C1 segment of cervical spinal cord (tissue), 14 donors: ENCODE measurements at places on chromosomes 1 and 21.

- DNase-seq = no peak
Observed at GRCh38 chr1:236728752-236729151, 42.5 kb downstream of the ACTN2 start.

DNA sequence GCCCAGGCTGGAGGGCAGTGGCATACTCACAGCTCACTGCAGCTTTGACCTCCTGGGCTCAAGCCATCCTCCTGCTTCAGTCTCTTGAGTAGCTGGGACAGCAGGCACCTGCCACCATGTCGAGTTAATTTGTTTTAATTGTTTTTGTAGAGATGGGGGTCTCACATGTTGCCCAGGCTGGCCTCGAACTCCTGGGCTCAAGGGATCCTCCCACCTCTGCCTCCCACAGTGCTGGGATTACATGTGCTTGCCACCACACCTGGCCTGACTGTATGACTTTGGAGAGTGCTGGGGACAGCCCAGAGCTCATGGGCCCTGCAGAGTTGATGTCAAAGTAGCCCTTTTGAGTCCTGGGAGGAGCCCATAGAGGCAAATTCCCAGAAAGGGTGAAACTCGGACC lies 1.8 kb downstream of the OBSCN start:
- DNase-seq = no peak

DNA sequence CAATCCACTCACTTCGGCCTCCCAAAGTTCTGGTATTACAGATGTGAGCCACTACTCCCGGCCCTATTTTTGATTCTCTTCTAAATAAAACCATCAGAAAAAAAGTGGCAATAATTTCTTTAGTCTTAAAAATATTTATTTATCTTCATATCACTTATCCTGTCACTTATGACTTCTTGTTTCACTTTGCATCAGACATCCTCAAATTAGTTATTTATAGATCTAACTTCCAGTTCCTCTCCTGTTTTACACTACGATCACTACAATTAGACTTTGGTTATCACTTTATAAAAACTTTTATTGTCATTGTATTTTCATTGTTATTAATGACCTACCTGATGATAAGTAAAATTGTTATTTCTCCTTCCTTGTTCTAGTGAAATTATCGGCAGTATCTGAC lies 783.4 kb upstream of the BRINP3 start:
- DNase-seq = no peak

GRCh38 chr1:180976191-180976590 lies 46.5 kb downstream of the STX6 start:
- DNase-seq = no peak

GRCh38 chr1:172360511-172360910 lies 60.0 kb upstream of the C1orf105 start:
- DNase-seq = no peak

- no peak for DNase-seq
Observed at GRCh38 chr21:14454016-14455009, 71.4 kb upstream of the HSPA13 start.

- DNase-seq = no peak
Observed at GRCh38 chr1:74396933-74397332, 115.5 kb downstream of the LRRC53 start.
